ENCODE measurements at places on chromosomes 16 and 17.
A peak's percentile ranks its signal among the peaks of the same experiment; 100 is the strongest.

DNA sequence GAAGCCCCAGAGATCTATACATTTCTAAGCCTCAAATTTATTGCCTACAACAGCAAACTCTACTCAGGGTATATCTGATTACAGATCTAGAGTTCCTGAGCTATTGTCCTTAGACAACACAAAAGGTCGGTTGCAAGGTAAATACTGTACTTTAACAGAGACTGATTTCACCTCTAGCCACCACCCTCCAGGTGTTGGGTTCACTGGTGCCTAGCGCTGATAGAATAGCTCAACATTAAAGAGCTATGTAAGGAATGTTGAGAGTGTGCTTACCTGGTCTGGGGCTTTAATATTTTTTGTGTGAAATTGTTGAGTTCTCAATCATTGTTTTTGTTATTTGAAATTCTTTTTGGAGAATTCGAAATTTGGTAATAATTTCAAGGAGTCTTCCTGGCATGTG lies 277.0 kb upstream of the PSMD7 start:
- no peak for DNase-seq

DNA sequence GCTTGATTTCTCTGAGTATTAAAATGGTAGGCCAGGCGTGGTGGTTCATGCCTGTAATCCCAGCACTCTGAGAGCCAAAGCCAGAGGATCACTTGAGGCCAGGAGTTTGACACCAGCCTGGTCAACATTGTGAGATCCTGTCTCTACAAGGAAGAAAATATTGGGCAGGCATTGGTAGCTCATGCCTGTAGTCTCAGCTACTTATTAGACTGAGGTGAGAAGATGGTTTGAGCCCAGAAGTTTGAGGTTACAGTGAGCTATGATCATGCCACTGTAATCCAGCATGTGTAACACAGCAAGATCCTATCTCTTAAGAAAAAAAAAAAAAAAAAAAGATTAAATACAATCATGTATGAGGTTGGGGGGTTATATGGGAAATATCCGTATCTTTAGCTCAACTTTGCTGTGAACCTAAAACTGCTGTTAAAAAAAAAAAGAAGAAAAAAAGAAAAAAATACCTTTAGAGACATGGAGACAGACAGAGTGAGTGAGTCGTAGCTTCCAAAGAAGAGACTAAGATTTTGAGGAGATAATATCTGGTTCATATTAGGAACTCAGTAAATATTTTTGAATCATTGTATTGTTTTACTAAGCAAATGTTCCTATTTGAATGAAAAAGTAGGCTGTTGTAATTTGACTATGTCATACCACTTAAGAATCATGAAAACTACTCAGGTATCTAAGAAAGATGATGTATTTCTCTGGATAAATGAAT lies 325.7 kb upstream of the TBX2 start:
- DNase-seq = no peak

DNA sequence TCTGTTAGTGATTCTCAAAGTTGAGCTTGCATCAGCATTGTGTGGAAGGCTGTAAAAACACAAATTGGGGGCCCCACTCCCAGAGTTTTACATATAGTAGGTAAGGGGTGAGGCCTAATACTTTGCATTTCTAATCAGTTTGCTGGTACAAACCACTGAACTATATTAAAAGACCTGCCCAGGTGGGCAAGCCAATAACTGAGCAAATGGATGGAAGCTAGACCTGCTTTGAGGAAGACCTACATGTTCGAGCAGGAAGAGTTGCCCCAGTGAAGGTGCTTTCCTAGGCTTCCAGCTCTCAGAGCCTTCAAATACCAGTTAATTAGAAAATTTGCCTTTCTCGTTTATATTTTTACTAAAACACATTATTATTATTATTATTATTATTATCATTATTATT lies 56.8 kb downstream of the OTOA start:
- no peak for DNase-seq

GRCh38 chr16:26078716-26079355 lies 387.1 kb downstream of the HS3ST4 start:
- DNase-seq = no peak

- DNase-seq = no peak
Measured at GRCh38 chr17:73991260-73991659, 212.2 kb upstream of the RPL38 start.

DNA sequence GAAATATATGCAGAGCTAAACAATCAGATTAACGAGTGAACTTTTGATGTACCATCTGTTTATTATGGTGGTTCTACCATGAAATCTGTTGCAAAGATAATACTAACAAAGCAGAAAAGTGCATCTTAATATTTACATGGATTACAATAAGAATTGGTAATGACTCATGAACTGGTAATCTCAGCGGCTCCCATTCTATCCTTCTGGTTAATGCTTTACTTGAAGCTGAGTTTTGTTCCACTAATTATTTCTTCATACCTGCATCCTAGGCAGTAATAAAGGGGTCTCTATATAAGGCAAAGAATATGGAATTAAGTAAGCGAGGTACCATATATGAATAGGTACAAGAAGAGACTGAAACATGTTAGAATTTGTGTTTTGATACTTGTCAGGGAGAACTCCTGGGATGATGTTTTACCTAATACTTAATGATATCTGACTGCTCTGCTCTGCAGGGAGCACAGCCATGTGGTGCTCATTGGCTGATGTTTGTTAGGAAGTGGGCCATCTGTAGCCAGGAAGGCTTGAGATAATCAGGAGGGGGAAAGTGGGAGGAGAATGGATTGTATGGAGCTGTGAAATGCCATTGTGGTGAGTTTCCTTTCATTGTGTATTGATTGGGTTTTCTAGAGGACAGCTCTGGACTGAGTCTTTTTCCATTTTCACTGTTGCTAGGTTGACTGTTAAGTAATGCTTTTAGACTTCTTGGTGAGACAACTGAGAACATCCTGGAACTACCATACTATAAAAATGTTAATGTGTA lies 52.6 kb downstream of the MAP2K6 start:
- DNase-seq = no peak

DNA sequence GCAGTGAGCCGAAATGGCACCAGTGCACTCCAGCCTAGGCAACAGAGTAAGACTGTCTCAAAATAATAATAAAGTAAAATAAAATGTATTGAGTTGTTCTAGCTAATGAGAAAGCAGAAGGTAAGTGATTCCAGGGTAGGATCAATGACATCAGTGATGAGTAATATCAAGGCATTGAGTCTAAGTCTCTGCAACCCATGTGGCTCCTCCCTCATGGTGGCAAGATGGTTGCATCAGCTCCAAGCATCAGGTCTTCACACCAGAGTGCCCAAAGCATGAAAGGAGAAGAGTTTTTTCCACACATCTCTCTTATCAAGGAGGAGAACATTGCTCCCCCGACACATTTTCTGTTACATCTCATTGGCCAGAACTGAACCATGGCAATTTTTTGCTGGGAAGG lies 34.8 kb upstream of the GAS7 start:
- no peak for DNase-seq

GRCh38 chr17:64123114-64123513 lies 6.8 kb downstream of the ERN1 start:
- DNase-seq = no peak

GRCh38 chr16:85420501-85421337 lies 192.4 kb upstream of the GSE1 start:
- DNase-seq = peak; percentile 83

DNA sequence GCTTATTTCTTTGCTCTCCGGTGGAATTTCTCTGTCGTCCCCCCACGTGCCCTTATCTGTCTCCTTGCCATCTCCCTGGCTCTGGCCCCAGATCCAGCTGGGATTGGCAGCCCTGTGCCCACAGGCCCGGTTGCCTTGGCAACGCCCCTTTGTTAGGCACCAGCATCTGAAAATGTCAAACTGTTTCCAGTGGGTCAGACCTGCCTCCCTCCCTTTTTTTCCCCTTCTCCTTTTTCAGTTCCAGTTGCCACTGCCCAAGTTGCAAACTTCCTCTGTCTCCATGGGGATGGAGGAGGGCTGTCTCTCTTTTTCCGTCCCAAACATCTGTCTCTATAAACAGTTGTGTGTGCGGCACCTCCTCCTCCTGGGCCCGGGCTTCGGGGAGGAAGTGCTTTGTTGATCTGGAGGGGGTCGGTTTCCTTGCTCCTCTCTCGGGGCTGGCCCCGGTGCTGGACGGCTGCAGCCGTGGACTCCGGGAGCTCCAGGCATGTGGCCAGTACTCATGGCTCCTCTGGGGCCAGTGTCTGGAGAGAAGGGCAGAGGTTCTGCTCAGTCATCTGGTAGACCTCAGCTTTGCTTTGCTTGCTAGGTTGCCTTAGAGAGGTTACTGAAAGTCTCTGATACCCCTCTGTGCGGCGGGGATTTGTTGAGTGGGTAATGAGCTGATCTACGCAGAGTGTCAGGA lies 35.3 kb downstream of the SOCS3 start:
- no peak for DNase-seq

DNA sequence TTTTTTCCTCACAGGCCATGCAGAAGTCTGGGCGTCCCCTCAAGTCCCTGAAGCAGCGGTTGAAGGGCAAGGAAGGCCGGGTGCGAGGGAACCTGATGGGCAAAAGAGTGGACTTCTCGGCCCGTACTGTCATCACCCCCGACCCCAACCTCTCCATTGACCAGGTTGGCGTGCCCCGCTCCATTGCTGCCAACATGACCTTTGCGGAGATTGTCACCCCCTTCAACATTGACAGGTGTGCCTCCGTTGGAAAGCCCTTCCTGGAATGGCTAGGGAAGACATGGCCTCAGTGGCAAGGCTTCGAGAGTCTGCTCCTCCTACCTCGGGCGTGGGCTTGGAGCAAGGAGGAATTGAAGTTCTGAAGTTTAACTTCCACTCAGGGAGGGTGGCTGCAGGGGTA lies 13.5 kb downstream of the POLR2A start:
- no peak for DNase-seq

DNA sequence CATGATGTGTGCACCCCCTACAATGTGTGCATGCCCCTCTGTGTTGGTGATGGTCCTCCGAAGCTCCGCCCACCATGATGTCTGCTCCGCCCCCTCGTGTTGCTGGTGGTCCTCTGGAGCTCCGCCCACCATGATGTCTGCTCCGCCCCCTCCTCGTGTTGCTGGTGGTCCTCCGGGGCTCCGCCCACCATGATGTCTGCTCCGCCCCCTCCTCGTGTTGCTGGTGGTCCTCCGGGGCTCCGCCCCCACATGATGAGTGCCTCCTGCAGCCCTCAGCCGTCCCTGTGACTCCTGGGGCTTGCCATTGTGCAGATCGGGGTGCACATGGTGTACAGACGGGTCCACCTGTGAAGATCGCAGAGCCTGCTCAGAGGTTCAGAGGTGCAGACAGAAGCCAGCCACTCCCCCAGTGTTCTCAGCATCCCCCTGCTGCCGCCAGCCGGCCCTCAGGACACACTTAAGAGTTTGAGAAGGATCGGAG lies 129.1 kb upstream of the CHMP6 start:
- DNase-seq = no peak

DNA sequence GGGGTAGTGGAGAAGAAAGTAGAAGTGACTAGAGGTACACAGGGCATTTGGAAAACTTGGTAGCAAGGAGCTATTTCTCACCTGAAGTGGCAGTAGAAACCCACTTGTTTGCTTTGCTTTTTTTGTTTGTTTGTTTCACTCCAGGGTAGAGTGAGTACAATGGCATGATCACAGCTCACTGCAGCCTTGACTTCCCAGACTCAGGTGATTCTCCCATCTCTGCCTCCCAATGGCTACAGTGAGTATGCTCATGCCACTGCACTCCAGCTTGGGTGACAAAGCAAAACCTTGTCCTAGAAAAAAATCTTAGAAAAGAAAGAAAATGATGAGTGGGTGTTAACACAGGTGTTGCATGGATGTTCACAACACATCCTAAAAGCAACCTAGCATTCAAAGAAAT lies 40.4 kb downstream of the SCNN1G start:
- no peak for DNase-seq
